Activated CD8-positive, alpha-beta memory T cell treated with anti-CD3 and anti-CD28 coated beads for 4 hours (primary cell): ENCODE measurements at places on chromosomes 2 and 18.

- no peak for DNase-seq
Measured at GRCh38 chr18:78624646-78625279, 354.9 kb upstream of the SALL3 start.

DNA sequence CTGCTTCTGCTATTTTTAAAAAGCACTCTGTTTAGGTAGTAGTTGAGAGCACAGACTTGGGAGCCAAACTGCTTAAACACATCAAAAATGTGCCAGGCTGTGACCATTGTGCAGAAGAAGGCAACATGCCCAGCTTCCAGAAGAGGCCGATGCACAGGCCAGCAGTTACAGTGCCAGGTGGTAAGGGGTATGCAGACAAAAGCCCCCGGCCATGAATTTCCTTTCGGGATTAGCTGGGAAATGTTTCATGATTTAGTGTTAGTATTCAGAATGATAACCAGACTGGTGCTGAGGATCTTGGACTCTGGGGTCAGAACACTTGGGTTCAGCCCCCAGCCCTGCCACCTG lies 40.0 kb upstream of the ATG16L1 start:
- DNase-seq, result no peak

DNA sequence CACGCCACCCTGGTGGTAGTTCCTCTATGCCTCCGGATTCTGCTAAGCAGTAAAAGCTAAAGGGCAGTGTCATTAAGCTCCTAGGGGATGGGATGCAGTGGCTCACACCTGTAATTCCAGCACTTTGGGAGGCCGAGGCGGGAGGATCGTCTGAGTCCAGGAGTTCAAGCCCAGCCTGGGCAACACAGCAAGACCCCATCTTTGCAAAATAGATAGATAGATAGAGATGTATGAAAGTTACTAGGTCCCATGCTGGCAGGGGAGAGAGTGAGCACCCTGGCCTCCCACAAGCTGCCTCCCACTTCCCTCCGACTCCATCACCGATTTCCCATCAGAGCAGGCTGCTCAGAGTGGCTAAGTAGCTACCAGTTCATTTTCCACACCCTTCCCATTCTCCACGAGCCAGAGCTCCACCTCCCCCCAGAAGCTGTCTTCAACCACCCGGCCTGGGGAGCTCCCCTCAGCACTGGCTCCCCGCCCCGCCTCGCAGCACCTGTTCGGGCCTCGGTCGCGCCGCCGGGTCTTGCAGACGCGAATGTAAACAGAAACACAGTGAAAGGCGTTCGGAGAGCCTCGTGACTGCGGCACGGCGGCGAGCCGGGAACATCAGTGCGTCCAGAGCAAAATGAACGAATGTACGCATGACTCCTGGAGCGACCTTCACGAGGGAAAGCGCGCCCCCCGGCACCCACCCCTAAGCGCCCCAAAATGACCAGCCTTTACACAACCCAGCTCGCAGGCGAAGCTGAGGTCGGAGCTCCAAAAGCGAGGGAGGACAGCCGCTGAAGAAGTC lies 598 bp upstream of the CEP68 start:
- DNase-seq, result peak; percentile 29

GRCh38 chr18:41265047-41265446 lies 690.0 kb upstream of the PIK3C3 start:
- DNase-seq, result no peak

DNA sequence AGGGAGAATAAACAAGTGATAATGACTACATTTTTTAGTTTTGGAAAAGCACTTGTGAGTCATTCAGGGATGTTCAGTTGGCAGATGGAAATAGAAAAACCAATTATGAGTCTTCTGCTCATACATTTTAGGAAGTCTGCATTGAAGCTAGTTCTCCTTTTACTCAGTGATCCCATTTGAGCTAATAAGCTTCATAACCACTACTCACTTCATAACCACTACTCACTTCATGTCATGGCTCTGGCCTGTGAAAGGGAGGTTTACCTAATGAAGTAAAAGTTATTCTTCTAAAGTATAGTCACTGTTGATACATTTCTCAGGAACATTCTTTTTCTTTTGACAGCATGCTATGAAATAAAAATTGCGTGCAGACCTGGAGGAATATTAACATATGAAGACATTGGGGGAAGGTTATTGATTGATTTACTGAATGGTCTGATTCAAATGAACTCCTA lies 948.7 kb downstream of the TSN start:
- no peak for DNase-seq
